ENCODE measurements at places on chromosomes 2 and 18. TPM values are rescaled to one million over a fixed set of nuclear protein-coding genes. Genes with fewer than 3 reads are reported as not detected.

Gene MPP4
- 0.83 TPM for total RNA-seq

Gene APOB
- 0.21 TPM for total RNA-seq

Gene CFAP210
- total RNA-seq = 0.94 TPM

Gene MZT2A
- total RNA-seq = 110 TPM

Gene ALK
- total RNA-seq = not detected

Gene FSIP2
- 3.4 TPM for total RNA-seq

Gene PEX13
- total RNA-seq = 20.3 TPM

Gene AFG3L2
- total RNA-seq = 44.4 TPM

Gene CRYBA2
- total RNA-seq = not detected

Gene NR4A2
- total RNA-seq = 1.8 TPM

Gene ATOH8
- total RNA-seq = 7.1 TPM

Gene POU3F3
- 35.5 TPM for total RNA-seq

Gene CXCR2
- not detected for total RNA-seq

Gene TMEM17
- total RNA-seq = 2.6 TPM

Gene CCDC141
- total RNA-seq = not detected

Gene IL36B
- not detected for total RNA-seq

Gene GKN1
- total RNA-seq = not detected

Gene KCTD1
- 28.9 TPM for total RNA-seq

Gene RTKN
- total RNA-seq = 22.1 TPM

Data from osteocyte (in vitro differentiated cells).